ENCODE measurements at places on chromosomes 16 and 17. TPM values are rescaled to one million over a fixed set of nuclear protein-coding genes. Genes with fewer than 3 reads are reported as not detected.

- DNase-seq = peak; percentile 82
Observed at GRCh38 chr17:7716901-7717755, at the start of gene DNAH2. Gene DNAH2, plus strand, starts transcription at chr17:7717744. Its CDS starts 1,991 bp downstream, at chr17:7719735.

DNA sequence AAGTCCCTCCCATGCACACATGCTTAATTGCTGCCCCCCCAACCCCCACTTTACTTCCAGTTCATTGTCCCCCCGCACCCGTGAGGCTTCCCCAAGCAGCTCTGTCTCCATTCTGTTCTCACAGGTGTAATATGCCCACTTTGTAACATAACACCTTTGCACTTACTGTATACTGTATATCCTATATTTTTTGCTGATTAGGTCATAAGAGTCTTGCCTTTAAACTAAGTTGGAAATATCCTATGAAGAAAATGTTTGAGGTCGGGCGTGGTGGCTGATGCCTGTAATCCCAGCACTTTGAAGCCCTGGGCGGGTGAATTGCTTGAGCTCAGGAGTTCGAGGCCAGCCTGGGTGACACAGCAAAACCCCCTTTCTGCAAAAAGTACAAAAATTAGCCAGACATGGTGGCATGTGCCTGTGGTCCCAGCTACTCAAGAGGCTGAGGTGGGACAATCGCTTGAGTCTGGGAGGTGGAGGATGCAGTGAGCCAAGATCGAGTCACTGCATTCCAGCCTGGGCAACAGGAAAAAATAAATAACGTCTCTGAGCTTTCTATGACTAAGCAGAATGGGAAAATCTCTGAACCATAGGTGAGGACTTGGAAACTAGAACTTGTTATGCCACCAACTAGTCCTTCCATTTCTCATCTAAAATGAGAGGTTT lies 76.1 kb downstream of the TNRC6C start:
- DNase-seq = no peak

GRCh38 chr16:11979013-11979672 lies 2.6 kb downstream of the SNX29 start:
- DNase-seq = no peak

The CHTF18 gene
- 57.5 TPM for total RNA-seq

DNA sequence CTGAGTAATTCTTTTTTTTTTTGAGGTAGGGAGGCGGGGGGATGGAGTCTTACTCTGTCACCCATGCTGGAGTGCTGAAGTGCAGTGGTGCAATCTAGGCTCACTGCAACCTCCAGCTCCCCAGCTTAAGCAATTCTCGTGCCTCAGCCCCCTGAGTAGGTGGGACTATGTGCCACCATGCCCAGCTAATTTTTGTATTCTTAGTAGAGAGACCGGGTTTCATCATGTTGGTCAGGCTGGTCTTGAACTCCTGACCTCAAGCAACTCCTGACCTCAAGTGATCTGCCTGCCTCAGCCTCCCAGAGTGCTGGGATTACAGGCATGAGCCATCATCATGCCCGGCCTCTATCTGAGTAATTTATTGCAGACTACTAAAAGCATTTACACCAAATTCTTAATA lies 19.4 kb downstream of the KPNB1 start:
- DNase-seq = no peak

The HBA1 gene
- total RNA-seq = 43.4 TPM

DNA sequence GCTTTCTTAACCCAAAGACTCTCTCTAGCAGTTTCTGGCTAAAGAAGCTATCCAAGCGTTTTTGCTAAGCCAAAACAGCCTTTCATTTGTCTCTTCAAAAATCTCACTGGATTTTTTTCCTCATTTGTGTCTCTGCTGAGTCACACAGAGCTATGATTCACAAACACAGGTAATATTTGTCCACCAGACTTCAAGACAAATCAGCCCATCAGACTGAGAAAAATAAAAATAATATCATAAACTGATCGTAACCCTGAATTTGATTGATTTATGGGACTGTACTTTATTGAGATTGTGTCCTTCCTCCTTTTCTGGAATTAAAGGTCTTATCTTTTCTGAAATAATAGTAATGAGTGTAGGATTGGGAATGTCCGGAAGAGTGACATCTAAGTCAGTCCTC lies 25.8 kb downstream of the TRIM16 start:
- DNase-seq = no peak

DNA sequence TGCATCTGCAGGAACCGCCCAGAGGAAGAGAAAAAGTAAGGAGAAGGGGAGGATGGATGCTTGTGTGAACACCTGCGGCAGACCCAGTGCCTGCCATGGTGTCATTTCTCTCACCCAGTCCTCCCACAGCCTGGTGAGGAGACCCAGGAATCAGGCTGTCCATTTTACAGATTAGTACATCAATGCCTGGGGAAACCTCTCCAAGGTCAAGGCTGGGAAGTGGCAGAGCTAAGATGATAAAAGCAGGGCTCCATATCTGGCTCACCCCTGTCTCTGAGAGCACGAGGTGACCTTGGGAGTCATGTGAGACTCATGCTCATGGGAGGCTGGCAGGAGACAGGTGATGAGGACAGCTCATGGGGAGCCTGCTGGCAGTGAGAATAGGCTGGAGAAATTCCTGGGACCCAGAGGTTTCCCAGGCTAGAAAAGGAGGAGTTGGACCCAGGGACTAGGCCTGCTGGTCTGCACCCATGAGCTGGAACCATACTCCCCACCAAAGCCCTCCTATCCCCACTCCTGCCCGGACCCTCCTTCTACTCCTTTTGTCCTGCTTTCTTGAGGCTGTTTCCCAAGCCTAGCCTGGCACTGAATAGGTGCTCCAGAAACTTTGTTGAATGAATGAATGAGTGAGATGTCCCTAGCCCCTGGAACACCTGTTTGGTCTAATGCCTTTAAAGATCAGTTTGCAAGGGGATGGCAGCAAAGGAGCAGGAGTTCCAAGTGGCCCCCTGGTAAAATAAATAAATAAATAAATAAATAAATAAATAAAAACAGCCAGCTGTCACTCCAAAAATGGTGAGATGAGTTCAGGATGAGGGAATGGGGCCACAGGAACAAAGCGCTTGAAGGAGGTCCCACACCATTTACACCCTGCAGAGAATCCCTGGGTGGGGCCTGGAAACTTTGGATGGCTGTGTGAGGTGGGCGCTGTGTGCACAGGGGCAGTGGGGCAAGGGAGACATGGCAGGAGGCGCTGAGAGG lies 1.6 kb downstream of the ZNF629 start:
- no peak for DNase-seq

DNA sequence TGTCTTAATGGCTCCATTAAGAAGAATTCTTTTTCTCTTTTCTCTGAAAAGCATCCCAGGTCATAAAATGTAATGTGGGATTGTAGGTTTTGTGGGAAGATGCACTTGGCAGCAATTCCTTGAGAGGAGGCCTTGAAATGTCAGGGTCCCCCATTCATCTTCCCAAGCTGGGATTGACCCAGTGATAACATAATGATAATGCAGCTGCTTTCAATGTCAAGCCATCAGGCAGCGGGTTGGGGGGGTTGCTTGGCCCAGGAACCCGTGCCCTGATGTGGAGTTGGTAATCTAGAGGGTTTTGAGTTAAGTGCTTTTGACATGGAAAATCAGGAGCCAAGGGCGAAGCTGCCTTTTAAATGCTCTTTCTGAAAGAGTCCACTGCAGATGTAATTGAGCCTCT lies 484.0 kb downstream of the WWOX start:
- DNase-seq = no peak

GRCh38 chr16:89629827-89630610 lies 16.6 kb downstream of the DPEP1 start:
- no peak for DNase-seq

- DNase-seq = no peak
Observed at GRCh38 chr17:6231886-6232731, 161.9 kb downstream of the WSCD1 start.

- DNase-seq = no peak
Observed at GRCh38 chr16:3175157-3176093, 12.6 kb upstream of the OR1F1 start.

The LCAT gene
- 6.9 TPM for total RNA-seq

- DNase-seq = peak; percentile 36
Observed at GRCh38 chr16:19294156-19294649, 8.7 kb downstream of the CLEC19A start.

DNA sequence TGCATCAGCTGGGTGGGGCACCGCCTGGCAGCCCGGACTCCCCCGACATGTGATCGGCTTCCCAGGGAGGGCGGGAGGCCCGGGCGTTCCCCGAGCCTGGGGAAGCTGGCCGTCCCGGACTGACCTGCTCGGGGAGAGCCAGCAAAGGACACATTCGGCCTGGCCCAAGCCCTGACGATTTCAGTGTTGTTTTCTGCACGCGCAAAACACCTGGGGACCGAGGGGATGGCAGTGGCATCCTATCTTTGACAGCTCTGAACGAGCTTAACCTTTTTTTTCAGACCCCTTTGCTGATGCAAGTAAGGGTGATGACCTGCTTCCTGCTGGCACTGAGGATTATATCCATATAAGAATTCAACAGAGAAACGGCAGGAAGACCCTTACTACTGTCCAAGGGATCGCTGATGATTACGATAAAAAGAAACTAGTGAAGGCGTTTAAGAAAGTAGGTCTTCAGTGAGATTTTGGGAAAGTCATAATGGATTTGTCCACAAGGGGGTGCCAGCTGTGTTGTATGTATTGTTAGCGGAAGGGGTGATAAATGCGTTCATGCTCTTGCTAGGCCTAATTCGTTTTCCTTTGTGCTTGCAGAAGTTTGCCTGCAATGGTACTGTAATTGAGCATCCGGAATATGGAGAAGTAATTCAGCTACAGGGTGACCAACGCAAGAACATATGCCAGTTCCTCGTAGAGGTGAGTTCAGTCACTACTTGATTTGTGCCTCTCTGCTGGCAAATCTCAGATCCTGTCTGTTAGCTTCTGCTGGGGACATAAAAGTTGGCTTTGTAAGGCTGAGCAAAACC lies 1.0 kb downstream of the EIF1 start:
- DNase-seq = peak; percentile 33

DNA sequence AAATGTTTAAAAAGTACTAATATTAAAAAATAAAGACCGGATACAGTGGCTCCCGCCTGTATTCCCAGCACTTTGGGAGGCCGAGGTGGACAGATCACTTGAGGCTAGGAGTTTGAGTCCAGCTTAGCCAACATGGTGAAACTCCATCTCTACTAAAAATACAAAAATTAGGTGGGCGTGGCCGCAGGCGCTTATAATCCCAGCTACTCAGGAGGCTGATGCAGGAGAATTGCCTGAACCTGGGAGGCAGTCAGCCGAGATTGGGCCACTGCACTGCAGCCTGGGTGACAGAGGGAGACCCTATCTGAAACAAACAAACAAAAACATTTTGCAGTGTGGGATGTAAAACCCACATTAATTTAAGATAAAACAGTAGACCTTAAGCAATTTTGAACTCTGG lies 11.8 kb downstream of the CDC27 start:
- no peak for DNase-seq

DNA sequence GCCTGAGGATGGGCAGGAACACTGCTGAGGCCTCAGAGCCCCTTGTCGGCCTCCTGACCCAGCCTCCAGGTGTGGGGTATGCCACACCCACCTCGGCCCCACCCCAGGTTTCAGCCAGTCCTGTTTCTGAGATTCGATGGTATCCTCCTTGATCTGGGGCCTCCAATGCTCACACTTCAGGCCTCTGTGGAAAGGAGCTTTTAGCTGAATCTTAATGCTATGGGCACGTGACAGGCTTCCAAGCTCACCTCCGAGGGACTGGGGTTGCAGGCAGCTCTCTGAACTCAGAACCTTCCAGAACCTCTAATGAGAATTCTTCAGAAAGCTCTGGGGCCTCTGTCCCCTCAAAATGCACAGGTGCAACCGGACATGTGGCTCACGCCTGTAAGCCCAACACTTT lies 54.8 kb downstream of the SCNN1B start:
- no peak for DNase-seq

- no peak for DNase-seq
Observed at GRCh38 chr17:67156269-67157199, 88.5 kb downstream of the HELZ start.

The MARCHF10 gene
- not detected for total RNA-seq

DNA sequence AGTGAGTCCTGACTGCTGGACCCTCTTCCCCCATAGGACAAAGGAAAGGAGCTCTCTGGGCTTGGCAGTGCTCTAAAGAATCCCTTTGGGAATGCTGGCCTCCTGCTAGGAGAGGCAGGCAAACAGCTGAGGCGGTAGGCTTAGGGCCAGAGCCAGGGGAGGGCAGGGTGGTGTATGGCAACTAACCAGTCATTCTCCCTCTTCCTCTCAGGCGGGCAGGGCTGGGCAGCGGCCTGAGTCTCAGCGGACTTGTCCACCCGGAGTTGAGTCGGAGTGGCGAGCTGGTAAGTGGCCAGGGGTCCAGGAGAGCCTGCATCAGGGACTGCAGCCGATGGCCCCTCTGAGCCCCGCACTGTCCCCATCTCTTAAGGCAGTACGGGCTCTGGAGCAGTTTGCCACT lies 4.4 kb downstream of the ACADVL start:
- DNase-seq = no peak

DNA sequence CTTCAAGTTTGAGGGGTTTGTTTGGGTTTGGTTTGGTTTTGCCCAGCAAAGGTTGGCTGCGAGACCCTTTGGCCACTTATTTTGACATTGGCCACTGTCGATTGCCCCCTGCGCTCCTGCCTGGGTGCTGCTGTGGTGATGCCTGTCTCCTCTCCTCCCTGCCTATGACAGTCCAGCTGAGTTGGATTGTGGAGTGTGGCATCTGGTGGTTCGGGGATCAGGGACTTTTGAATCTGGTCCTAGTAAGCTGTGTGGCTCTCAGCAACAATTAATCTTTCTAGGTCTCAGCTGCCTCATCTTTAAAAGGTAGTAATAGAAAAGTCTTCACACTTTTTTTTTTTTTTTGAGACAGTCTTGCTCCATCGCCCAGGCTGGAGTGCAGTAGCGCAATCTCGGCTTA lies 27.1 kb downstream of the CDK5RAP3 start:
- no peak for DNase-seq

The SLFN11 gene
- total RNA-seq = 7.7 TPM

DNA sequence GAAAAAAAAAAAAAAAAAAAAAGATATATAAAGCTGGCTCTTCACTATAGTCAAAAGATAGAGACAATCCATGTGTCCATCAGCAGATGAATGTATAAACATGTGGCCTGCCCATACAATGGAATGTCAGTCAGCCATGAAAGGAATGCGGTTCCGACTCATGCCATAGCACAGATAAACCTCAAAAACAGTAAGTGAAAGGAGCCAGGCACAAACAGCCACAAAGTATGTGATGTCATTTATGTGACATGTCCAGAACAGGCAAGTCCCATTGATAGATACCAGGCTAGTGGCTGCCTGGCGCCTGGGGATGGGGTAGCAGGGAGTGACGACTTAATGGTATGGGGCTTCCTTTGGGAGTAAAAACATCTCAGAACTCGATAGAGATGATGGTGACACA lies 155.7 kb downstream of the CMIP start:
- DNase-seq = peak; percentile 46

DNA sequence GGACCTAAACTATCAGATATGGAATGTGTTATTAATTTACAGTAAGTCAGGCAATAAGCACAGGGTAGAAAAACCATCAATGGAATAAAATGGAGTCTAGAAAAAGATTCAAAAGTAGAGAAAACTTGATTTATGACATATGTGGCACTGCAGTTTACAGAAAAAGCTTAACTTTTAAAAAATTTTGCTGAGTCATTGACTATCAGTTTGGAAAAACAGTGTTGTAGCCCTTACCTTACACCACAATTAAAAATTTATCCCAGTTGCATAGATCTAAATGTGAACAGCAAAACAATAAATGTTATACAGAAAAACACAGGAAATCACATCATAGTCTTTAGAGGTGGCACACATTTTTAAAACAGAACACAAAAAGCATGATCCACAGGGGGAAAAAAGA lies 108.5 kb downstream of the USP22 start:
- no peak for DNase-seq

The KRT31 gene
- total RNA-seq = not detected

GRCh38 chr17:68446626-68447041 lies 10.7 kb downstream of the WIPI1 start:
- no peak for DNase-seq

GRCh38 chr17:42407289-42407836 lies 15.7 kb downstream of the CAVIN1 start:
- peak; percentile 96 for DNase-seq

Data from prostate gland (tissue), 2 donors.